ENCODE measurements at places on chromosomes 6 and 20.

DNA sequence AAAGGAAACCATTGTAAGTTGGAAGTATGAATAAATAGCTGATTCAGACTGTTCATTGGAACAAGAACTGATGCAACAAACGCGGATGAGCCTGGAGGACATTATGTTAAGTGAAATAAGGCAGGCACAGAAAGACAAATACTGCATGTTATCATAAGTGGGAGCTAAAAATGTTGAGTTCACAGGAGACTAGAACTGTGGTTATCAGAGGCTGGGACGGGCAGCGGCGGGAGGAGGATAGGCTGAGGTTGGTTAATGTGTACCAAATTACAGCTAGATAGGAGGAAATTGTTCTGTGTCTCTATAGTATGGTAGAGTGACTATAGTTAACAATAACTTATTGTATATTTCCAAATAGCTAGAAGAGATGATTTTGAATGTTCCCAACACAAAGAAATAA is 40.8 kb downstream of the FAM229B start:
- DNase-seq, result no peak

GRCh38 chr6:103002282-103002681 is 1608.8 kb downstream of the GRIK2 start:
- DNase-seq, result peak; percentile 14

DNA sequence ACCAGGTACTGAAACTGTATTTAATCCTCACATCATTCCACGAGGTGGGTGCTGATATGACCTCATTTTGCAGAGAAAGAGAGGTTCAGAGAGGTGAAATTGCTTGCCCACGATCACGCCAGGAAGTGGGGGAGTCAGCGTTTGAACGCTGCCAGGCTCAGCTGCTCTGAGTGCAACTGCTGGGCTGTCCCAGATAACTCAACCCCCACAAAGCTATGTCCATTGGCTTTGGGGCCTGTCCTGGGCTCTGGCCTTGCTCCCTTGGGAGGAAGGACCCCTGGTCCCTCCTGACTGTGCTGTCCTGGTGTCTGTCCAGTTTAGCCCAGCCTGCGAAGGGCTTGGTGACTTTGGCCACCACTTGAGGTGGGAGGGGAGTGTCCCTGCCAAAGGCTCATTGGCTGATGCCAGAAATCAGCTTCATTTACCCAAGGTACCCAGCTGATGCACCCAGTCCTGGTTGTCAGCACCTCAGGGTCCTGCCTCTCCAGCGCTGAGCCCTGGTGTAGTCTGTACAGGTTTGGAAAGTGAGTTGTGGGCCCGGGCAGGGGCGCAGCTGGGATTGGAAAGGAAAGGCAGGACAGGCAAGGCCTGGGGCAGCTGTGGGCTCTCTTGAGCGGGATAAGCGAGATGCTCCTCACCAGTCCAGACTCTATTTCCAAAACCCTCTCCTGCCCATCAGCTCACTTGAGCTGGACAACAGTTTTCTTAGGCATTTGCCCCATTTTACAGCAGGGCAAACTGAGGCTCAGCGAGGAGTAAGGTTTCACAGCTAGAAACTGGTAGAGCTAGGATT is 38.5 kb downstream of the SUN5 start:
- no peak for DNase-seq

DNA sequence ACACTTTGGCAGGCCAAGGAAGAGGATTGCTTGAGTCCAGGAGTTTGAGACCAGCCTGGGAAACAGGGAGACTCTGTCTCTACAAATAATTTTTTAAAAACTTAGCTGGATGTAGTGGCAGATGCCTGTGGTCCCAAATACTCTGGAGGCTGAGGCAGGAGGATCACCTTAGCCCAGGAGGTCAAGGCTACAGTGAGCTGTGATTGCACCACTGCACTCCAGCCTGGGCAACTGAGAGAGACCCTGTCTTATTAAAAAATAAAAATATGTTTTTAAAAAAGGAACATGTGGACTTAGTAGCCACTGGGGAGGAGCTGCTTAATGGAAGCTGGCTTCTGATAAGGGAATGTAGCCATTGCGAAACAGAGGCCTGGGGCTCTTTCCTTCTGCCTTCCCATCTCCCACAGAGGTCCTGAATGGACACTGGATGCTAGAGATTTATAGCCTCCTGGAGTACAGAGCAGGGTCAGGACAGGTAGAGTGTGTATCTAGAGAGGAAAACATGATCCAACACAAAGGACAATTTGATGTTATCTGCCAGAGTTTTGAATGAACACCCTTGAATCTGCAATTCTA is 21.7 kb upstream of the GMNN start:
- DNase-seq, result no peak

DNA sequence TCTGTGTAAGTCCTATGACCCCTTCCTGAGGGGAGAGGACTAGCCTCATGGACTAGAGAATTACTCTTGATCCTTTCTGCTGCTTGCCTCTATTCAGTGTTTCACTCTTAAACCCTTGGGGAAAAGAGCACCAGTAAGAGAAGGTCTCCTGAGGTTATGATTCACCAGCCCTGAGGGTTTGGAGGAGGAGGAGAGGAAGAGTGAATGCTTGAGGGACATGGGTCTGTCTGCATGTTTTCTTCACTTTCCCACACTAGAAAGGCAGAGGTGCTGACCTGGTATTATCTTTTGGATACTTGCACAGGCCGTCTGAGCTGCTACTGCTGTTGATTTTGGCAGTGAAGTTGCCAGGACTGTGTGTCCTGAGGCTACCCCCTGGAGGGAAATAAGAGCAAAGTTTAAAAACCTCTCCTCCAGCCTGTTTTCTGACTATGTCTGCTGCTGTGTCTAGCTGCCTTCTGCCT is 78.3 kb downstream of the CD109 start:
- no peak for DNase-seq

GRCh38 chr6:170417881-170418280 is 111.3 kb downstream of the FAM120B start:
- no peak for DNase-seq

DNA sequence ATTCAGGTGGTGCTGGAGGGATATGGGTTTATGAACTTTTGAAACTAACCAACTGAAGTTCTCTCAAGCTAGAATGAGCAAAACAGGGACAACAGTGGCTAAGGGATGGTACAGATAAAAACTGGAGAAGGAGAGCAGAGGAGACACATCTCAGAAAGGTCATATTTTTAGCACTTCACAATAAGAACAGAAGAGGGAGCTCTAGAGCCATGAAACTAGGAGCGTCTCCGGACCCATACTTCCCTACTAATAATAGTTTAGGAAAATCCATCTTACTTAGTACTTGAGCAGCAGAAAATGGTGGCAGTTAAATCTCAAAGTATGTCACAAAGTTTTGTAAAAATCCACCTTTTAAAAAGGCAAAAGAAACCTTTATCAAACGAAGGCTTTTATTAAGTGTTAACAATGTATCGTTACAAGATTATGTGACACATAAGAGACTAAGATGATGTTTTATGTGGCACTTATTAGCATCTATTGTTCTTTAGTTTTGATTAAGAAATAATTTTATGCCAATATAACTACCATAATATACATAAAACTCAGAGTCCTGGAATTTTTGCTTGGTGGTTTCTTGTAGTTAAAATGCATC is 278.6 kb downstream of the TBC1D32 start:
- DNase-seq, result no peak

GRCh38 chr20:11976966-11977365 is 59.3 kb downstream of the BTBD3 start:
- DNase-seq, result no peak

GRCh38 chr6:151095538-151096254 is 144.1 kb upstream of the AKAP12 start:
- no peak for DNase-seq

DNA sequence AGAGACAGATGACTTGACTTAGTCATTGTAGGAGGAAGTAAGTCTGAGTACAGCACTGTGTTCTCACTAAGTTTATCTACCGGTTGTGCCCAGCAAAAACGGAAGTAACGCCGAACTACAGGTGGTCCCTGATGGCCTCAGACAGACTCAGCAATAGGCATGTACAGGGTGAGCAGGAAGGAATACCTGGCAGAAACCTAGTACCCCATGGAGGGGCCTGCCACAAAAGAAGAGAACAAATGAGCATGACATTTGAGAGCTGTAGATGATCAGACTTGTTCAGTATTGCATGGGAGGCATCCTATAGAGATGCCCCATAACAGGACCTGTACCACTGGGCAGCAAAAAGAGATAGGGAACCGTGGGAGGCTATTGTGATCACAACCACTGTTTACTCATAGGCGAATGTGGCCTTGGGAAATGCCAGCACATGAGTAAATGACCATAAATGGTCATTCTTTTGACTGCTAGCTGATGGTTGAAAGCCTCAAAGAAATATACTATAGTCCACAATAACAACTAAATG is 106.4 kb upstream of the TAB2 start:
- DNase-seq, result no peak

Measured in T-helper 2 cell (primary cell).